LHCN-M2 (cell line): ENCODE measurements at places on chromosomes 6 and 20. TPM values are rescaled to one million over a fixed set of nuclear protein-coding genes. Genes with fewer than 3 reads are reported as not detected.

GRCh38 chr6:10071631-10072220, 343.1 kb downstream of the TFAP2A start:
- no peak for DNase-seq

GRCh38 chr20:11459090-11459890, 458.4 kb upstream of the BTBD3 start:
- DNase-seq = no peak

- peak; percentile 13 for DNase-seq
These were observed 395.9 kb downstream of the SAMD5 start for GRCh38 chr6:147904416-147904815.

The RIPPLY2 gene
- not detected in 2 replicates for total RNA-seq

- DNase-seq = no peak
These were observed 43.2 kb upstream of the SRF start for GRCh38 chr6:43127877-43128276.

GRCh38 chr20:1295276-1295930, 29.3 kb downstream of the SNPH start:
- DNase-seq = no peak

DNA sequence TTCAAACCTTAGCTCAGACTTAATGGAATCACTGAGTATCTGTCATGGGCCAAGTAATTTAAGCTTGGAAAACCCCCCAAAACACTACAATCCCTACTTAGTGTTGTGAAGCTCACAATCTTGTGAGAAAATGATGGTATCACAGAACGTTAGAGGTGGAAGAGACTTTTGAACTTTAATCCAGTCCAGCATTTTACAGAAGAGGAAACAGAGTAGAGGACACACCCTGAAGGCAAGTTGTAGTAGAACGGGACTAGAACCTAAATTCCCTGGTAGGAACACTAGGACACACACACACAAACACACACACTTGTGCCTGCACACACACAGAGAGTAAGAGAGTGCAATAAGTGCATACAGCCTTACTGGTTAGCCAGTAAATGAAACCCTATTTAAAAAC, 50.2 kb upstream of the CAP2 start:
- DNase-seq = no peak

The TUBE1 gene
- total RNA-seq = 11.2 and 13.3 TPM in 2 replicates

DNA sequence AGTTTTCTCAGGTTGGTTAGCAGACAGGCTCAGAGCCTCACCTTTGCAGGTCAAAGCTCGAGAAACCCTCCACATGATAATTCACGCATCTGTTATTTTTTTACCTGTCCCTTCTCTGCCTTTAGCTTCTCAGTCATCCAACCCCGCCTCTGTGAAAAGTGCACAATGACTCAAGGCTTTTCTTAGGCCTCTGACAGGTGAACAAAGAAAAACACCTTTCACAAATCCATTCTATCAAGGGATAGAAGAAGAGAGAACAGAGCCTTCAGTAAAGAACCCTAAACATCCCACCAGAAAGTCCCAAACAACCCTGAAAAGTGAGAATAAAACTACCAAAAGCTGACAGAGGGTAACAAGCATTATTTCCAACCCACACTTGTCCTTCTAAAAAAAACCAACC, 178.2 kb downstream of the GJA10 start:
- DNase-seq = no peak

GRCh38 chr6:27795697-27796494, 116.3 kb downstream of the OR2B2 start:
- DNase-seq = peak; percentile 92

DNA sequence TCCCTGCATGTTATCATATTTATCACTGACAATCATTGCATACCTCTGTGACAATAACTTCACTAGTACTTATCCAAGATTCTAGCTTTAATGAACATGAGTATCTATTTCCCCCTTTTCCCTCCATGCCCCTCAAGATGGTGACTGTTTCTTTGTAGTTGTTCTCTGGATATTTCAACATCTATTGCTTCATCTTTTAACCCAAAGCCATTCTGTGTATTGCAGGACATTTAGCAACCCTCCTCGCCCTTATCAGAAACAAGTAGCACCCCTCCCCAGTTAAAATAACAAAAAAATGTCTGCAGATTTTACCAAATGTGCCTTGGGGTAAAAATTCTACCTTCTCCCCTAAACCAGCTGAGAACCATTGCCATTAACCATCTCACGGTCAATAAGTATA, 979.8 kb upstream of the MANEA start:
- no peak for DNase-seq

The WFDC2 gene
- total RNA-seq = not detected in 2 replicates

- peak; percentile 33 for DNase-seq
These were observed 512 bp downstream of the TAP1 start for GRCh38 chr6:32852844-32853540.

DNA sequence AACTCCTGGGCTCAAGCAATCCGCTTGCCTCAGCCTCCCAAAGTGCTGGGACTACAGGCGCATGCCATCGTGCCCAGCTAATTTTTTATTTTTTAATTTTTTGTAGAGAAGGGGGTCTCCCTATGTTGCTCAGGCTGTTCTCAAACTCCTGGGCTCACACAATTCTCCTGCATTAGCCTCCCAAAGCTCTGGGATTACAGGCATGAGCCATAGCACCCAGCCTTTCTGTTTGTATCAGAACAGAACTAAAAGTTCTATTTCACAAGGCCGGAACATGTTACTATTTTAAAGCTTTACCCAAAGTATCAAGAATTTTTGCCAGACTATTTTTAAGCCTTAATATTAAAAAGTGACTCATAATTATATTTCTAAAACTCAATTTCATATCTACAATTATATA, 42.4 kb downstream of the NDRG3 start:
- DNase-seq = no peak

GRCh38 chr20:45112754-45113153, 2.2 kb downstream of the WFDC5 start:
- DNase-seq = no peak

GRCh38 chr6:110053395-110054240, 75.5 kb downstream of the GPR6 start:
- peak; percentile 47 for DNase-seq

The GMPR gene
- 4.9 and 6.0 TPM in 2 replicates for total RNA-seq

- DNase-seq = no peak
These were observed 49.5 kb downstream of the DOK5 start for GRCh38 chr20:54524849-54525248.

GRCh38 chr6:12312736-12313135, 22.6 kb downstream of the EDN1 start:
- no peak for DNase-seq

GRCh38 chr6:14550410-14550809, 432.8 kb downstream of the CD83 start:
- DNase-seq = no peak

DNA sequence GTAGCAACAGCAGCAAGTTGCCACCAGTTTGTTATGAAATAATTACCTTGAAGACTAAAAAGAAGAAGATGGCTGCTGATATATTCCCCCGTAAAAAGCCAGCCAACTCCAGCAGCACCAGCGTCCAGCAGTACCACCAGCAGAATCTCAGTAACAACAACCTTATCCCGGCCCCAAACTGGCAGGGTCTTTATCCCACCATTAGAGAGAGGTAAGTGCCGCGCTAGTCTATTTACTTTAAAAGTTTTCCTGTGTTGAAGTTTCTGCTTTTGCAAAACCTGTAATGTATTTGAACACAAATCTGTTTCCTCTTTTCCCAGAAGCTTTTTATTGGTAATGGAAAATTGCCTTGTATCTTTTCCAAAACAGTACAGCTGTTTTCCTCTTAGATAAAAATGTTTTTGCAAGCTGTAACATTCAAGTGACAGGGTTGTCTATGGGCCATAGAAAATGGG, 725 bp downstream of the BTBD3 start:
- no peak for DNase-seq

- DNase-seq = no peak
These were observed 36.2 kb upstream of the EPB41L1 start for GRCh38 chr20:36118371-36118770.

GRCh38 chr20:4748847-4749246, 27.1 kb downstream of the PRND start:
- no peak for DNase-seq

- peak; percentile 70 for DNase-seq
These were observed 20.4 kb downstream of the PDE7B start for GRCh38 chr6:135871878-135872277.

- peak; percentile 3 for DNase-seq
These were observed 272.5 kb upstream of the SOX4 start for GRCh38 chr6:21321076-21321475.

The KIAA1755 gene
- 0.17 and 0.45 TPM in 2 replicates for total RNA-seq

The PRR18 gene
- total RNA-seq = not detected in 2 replicates

The HLA-DOB gene
- not detected in 2 replicates for total RNA-seq

The LINC00237 gene
- not detected in 2 replicates for total RNA-seq

DNA sequence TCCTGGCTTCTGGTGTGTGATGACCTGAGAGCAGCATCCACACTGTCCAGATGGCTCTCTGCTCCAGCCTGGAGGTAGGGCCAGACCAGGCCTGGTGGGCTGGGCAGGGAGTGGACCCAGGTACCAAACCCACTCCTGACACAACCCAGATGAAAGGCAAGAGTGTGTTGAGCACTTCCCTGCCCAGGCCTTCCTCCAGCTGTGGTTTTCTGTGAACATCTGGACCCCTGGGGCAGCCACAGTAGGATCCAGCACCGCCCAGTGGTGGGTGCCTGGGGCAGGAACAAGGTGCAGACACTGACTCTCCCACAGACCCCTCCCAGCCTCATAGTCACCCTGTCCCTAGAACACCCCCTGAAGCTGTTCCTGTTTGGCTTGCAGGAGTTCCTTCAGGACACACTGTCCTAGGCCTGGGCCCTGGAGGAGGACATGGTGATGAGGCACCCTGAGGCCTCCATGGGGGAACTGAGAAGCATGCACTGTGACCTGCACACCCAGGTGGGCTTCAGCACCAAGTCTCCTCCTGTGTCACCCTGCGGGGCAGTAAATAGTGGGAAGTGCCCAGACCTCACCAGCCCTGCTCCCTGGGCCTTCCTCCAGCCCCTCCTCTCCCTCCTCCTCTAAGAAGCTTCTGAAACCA, 28.7 kb downstream of the UBD start:
- DNase-seq = no peak

GRCh38 chr20:40536808-40537207, 152.2 kb downstream of the MAFB start:
- no peak for DNase-seq

The VIP gene
- total RNA-seq = 0.06 TPM in 1 of 2 replicates, not detected in the other

DNA sequence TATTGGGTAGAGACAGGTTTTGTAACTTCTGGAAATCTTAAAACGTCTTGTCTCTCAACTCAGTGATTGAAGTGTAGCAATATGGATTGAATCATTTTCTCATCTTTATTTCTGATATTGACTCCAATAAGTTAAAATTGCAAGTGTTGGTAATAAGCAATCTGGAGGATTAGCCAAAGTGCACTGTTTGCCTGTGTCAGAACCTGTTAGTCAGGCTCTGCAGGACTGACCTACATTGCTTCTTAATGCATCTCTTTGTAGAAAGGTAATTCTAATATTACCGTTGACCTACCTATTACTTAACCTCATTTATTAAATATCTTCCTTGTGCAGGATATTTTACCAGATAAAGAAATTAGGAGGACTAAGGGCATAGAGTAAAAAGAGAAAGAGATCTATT, 484.0 kb upstream of the CITED2 start:
- DNase-seq = no peak

GRCh38 chr20:53706008-53706465, 112.4 kb upstream of the ZNF217 start:
- DNase-seq = no peak
